ENCODE measurements at places on chromosomes 2 and 18.

- H3K4me3 ChIP-seq: no peak overlapping the region
- peaks cover 3% of the 10 kb centered on the region for H3K36me3 ChIP-seq
- no peak for DNase-seq
- H3K4me1 ChIP-seq: no peaks in the 10 kb centered on the region
- no peaks in the 10 kb centered on the region for H3K27me3 ChIP-seq
Measured at GRCh38 chr2:147352264-147353071, 492.4 kb upstream of the ACVR2A start.

DNA sequence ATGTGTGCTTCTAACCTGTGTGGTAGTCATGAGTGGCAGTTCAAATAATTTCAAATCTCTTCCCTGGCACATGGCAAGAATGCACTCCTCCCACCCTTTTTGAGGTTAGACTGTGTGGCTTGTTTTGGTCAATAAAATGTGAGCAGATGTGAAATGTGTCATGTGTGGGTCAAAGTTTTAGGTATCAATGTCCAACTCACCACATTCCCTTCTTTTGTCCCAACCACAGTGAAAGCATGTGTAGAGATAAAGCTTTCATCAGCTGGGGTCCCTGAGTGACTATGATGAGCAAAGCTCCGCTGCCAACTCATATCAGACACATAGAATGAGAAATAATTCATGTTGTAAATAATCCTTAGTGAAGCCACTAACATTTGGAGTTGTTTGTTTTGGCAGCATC is 118.2 kb downstream of the PAX3 start:
- no peaks in the 10 kb centered on the region for H3K4me1 ChIP-seq
- no peaks in the 10 kb centered on the region for H3K27me3 ChIP-seq
- no peak overlapping the region for H3K4me3 ChIP-seq
- no peak overlapping the region for H3K27ac ChIP-seq
- no peak for DNase-seq

DNA sequence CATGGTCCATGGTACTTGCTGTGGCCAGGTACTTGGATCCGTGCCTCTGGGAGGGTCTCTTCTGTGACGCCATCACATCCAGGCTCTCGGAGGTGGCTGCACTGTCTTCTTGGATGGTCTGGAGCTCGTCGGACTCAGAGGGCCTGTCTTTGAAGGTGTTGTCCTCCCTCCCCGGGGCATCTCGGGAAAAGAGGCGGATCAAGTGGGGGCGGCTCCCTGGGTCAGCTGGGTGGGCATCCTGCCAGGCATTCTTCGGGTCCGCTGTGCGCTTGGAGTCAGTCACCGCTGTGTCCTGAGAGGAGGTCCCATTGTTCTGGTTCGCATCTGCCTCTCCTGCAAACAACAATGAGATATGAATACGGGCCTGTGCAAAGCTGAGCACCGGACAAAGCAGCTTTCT is 115.6 kb downstream of the MBP start:
- H3K36me3 ChIP-seq: peaks cover 76% of the 10 kb centered on the region
- no peak overlapping the region for H3K27ac ChIP-seq
- H3K27me3 ChIP-seq: no peaks in the 10 kb centered on the region

- H3K4me1 ChIP-seq: no peaks in the 10 kb centered on the region
- no peak for DNase-seq
- no peaks in the 10 kb centered on the region for H3K27me3 ChIP-seq
- no peak within 1 kb of the TSS for H3K4me3 ChIP-seq
- H3K36me3 ChIP-seq: no peaks in the 10 kb centered on the region
Measured at GRCh38 chr2:165239230-165239629, at the start of gene SCN2A. SCN2A (plus strand) TSS chr2:165239414; CDS start chr2:165295824, 56,410 bp downstream.

DNA sequence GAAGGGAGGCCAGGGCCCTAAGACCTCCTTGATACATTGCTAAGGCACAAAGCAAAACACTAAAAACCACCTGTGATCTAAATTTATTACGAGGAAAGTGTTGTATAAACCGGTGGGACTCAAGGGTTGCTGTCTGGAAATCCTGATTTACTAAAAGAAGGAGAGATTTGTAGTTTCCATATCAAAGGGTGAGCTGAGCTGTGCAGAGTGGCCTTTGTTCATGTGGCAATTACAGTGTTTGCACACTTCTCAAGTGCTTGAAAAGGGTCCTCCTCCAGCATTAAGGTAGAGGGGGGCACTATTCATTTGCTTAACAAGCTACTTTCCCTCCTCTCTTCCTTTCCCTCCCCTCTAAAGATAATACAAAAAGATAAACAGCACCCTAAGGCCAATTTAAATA is 30.5 kb upstream of the ITGA4 start:
- no peak overlapping the region for H3K4me3 ChIP-seq
- H3K4me1 ChIP-seq: peaks cover 11% of the 10 kb centered on the region
- H3K27ac ChIP-seq: no peak overlapping the region
- H3K27me3 ChIP-seq: no peaks in the 10 kb centered on the region
- no peak for DNase-seq

DNA sequence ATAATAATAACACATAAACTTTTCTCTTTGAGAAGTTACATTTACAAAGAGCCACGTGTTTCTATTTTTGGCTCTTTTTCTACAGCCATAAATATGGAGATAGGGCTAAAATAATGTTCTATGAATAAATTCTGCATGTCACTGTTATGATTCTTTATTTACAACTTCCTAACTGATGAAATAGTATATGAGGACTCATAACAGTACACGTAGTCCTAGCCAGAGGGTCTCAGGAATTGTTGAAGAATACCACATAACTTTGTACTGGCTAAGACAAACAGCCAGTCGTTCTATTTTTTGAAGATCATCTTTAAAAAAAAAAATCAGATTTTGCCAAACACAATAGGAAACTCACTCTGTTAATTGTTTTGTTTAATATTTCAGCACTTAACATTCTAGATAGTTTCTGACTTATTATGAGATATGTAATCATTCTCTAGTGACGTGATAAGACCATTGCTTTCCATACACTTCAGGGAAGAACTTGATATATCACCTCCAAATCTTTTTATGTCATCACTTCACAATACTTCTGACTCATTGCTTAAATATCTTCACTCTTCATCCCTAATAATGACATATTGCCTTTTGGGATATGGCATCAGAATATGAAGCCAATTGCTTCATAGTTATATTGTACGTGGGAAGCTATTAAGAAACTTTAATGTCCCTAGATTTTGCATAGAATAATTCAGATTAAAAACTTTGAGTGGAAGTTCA is 256.1 kb downstream of the XIRP2 start:
- no peak overlapping the region for H3K27ac ChIP-seq
- H3K4me3 ChIP-seq: no peak overlapping the region
- H3K4me1 ChIP-seq: no peaks in the 10 kb centered on the region

- no peak overlapping the region for H3K27ac ChIP-seq
- H3K36me3 ChIP-seq: no peaks in the 10 kb centered on the region
- no peak for DNase-seq
- no peak overlapping the region for H3K4me3 ChIP-seq
- no peaks in the 10 kb centered on the region for H3K4me1 ChIP-seq
- peaks cover 93% of the 10 kb centered on the region for H3K27me3 ChIP-seq
Measured at GRCh38 chr2:29276151-29276550, 160.9 kb downstream of the CLIP4 start.

DNA sequence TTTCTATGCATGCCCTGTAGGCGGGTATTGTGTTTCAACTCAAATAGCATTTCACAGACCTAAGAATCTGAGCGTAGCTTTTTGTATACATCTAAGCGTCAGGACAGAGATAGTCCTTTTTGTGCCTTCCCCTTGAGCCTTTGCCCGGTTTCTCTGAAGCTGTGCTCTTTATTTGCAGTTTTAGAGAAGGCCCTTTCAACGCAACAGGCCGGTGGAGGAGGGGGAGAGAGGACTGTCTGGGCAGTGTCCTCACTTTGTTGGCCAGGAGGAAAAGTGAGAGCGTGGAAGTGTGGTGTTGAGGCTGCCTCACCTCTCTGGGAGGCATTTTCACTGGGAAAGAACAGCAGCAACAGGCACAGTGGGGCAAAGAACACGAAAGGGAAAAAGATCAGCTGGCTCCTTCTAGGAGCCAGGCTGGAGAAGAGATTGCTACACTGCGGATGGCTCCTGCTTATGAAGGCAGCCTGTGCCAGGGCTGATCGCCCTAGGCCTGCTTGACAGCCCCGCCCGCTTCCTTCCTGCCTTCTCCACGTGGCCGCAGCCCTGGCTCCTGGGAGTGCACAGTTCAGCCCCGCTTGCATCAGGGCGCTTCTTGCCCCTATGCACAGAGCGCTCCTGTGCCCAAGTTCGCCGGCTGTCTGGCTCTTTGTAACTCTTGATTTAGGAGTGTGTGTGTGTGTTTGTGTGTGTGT is 195.6 kb upstream of the POU3F3 start:
- no peaks in the 10 kb centered on the region for H3K4me1 ChIP-seq
- no peak for DNase-seq
- no peak overlapping the region for H3K4me3 ChIP-seq
- H3K27ac ChIP-seq: no peak overlapping the region
- H3K27me3 ChIP-seq: peaks cover 5% of the 10 kb centered on the region

DNA sequence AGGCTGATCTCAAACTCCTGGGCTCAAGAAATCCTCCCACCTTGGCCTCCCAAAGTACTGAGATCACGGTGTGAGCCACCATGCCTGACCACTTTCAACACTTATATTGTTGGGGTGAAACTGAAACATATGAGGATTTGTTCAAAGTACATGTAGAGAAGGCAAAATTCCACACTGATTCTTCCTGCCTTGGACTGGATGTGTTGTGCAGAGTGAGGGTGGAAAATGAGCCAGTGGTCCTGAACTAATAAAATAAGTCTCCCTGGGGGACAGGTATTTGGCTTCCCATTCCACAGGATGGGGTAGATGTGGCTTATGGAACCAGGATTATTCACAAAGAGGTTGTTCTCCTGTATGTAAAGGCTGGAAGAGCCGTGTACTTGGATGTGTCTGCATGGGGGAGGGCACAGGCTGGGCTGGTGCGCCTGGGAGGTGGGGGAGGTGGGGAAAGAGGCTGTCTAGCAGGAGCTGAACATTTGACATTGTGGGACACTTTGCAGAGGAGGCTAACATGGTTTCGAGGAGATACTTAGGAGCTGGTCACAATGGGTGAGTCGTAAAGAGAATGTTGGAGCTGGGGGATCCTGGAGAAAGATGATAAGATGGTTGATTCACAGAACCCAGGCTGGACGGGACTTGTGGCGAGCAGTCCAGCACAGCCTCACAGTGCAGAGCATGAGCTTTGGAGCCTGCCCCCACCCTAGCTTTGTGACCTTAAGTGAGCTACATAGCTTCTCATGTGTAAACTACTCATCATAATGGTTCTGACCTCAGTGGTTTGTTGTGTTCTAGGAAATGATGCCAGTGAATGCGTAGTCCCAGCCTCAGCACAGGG is at the start of gene TXNDC2:
Gene TXNDC2 (plus strand): TSS at position 804 of the 835 bp plus-strand sequence. CDS start 708 bp downstream, outside the sequence.
- no peak within 1 kb of the TSS for H3K4me3 ChIP-seq
- H3K27ac ChIP-seq: no peak within 1 kb of the TSS
- no peaks in the 10 kb centered on the region for H3K4me1 ChIP-seq

DNA sequence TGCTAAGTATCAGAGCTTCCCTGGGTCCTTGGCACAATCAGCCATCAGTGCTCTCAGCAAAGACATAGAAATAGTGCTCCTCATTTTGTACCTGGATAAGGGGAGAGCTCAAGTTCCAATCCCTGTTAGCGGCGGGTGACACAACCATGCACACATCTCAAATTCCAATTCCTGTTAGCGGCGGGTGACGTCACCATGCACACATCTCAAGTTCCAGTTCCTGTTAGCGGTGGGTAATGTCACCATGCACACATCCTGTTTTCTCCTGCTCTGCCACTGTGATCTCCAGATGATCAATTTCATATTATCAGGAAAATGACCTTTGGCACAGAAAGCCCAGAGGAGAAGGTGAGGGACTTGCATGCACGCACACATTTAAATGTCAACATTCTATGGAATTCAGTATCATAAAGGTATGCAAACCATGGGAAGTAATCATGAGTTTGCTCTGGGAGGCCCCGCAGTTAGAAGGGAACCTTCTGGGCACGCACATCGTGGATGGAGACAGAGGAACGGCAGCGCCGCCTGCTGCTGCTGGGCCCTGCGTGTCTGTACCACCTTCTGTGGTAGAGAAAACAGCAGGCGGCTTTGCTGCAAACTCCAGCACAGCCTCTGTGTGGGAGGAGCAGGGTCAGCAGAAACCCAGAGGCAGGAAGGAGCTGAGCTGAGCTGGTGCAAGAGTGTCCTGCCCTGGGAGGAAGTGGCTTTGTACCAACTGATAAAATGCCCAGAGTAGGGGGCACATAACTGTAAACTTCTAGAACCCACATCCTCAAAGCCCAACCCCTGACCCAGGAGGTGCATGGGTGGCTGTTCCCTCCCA is 77.8 kb downstream of the MBP start:
- peak; percentile 78 for DNase-seq
- H3K4me1 ChIP-seq: peaks cover 56% of the 10 kb centered on the region
- peak overlapping the region; percentile 82 for H3K27ac ChIP-seq

DNA sequence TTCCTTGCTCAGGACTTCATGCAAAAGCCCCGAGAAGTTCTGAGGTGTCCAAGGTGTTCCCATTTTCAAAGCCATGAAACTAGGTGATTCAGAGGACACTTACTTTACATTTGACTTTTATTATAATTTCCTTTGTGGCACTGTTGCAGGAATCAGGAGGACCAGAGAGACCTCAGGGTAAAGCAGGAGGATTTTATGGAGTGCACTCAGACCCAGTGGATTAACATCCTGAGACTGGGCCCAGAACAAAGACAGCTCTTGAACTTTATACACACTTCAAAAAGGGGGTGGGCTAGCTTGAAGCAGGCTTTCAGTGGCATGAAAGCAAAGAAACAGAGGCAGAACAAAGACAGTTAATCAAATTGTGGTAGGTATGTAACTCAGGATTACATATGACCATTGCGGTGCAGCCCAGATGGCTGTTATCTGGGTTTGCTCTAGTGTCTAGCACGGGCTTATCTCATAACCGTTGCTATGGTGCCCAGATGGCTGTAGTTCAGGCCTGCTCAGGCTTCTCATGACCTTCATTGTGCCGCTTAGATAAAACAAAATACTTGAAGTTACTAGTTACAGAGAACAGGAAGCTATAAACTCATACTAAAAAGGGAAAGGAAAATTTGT is 39.4 kb downstream of the TMEM182 start:
- H3K4me1 ChIP-seq: peaks cover 10% of the 10 kb centered on the region
- H3K27me3 ChIP-seq: no peaks in the 10 kb centered on the region
- peaks cover 3% of the 10 kb centered on the region for H3K36me3 ChIP-seq
- no peak overlapping the region for H3K27ac ChIP-seq
- no peak overlapping the region for H3K4me3 ChIP-seq

DNA sequence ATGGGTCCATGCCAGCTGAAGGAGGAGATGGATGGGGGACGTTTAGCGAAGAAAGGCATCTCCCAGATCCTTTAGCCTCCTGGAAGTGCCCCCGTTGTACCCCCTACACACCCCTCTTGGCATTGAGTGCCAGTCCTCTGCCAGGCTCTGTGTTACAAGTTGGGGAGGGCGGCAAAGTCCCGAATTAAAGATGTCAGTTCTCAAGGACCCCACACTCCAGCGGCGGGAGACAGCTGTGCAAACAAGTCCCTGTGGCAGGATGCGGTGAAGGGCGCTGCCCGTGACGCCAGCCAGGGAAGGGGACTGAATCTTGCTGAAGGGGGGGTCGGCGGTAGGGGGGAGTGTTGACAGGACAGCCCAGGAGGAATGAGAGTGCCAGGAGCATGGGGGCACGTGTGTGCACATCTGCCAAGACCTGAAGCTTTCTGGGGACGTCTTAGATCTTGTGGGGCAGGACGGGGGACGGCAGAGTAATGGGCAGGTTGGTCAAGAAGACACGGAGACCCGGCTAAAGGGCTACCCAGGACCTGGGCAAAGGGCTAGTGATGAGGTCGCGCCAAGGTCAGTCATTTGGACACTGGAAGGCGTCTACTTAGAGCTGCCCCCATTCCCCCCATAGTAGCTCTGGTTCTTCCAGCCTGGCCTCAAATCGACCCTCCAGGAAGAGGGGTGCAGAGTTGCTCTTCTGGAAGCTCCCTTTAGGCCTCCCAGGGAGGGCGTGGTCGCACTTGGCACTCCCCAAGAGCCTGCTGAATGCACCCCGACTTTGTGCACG is 2.8 kb upstream of the CTDSP1 start:
- H3K36me3 ChIP-seq: peaks cover 48% of the 10 kb centered on the region
- peak overlapping the region; percentile 95 for H3K27ac ChIP-seq
- peaks cover 53% of the 10 kb centered on the region for H3K4me1 ChIP-seq
- no peaks in the 10 kb centered on the region for H3K27me3 ChIP-seq
